NCI-H2081 treated with DMSO at 0.1 percent for 48 hours (cell line): ENCODE measurements at places on chromosomes 4 and X.

- DNase-seq: no peak
Measured at GRCh38 chrX:42248226-42248625, 324.9 kb upstream of the CASK start.

GRCh38 chr4:29467044-29467717 lies 1253.0 kb upstream of the PCDH7 start:
- no peak for DNase-seq

GRCh38 chrX:133638285-133638684 lies 223.0 kb upstream of the GPC4 start:
- no peak for DNase-seq

- DNase-seq: no peak
Measured at GRCh38 chr4:87087420-87087819, 133.0 kb downstream of the KLHL8 start.

- no peak for DNase-seq
Measured at GRCh38 chrX:12948495-12948894, 26.4 kb upstream of the TMSB4X start.

GRCh38 chr4:154399259-154399974 lies 92.2 kb downstream of the DCHS2 start:
- DNase-seq: no peak

DNA sequence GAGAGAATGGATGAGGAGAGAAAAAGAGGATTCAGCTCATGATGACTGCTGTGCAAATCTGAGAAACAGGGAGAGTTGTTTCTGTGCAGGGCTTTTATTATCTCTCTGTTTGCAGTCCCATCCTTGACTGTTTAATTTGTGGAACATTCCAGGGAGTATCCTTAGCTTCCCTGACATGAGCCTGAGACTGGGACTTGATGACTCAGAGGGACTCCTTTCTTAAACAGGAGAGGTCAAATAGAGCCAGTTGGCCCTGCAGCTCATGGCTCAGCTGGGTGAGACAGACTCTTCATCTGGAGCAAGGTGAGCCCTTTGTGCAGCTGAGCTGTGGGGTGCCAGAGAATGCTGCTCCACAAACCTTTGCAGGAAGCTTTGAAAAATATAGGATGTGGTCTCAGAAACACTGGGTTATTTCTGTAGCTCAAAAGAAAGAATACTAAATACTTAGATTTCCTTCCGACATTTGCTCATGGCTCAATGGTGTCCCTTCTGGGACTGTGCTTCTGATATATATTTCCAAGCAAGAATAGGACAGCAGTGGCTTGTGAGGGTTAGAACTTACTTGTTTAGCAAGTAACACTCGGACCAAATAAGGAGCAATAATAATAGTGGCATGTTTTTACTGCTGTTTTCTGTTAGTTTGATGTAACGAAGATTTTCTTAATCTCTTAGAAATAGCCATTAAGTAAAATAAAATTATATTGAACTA lies 14.5 kb downstream of the ARHGAP24 start:
- no peak for DNase-seq

- DNase-seq: no peak
Measured at GRCh38 chr4:125702406-125702805, 387.7 kb downstream of the FAT4 start.

GRCh38 chr4:101938836-101939235 lies 148.3 kb downstream of the BANK1 start:
- no peak for DNase-seq

DNA sequence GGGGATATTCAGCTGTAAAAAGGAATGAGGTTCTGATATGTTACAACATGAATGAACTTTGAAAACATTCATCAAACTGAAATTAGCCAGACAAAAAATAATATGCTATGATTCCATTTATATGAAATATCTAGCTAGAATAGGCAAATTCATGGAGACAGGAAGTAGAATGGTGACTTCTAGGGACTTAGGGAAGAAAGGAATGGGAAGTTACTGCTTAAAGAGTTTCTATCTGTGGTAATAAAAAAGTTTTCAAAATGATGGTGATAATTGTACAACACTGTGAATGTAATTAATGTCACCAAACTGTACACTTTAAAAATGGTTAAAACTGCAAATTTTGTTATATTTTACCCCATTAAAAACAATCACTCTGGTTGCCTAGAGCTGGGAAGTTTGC lies 30.2 kb downstream of the SMIM14 start:
- DNase-seq: no peak

GRCh38 chr4:28886934-28887333 lies 1833.2 kb upstream of the PCDH7 start:
- DNase-seq: no peak

DNA sequence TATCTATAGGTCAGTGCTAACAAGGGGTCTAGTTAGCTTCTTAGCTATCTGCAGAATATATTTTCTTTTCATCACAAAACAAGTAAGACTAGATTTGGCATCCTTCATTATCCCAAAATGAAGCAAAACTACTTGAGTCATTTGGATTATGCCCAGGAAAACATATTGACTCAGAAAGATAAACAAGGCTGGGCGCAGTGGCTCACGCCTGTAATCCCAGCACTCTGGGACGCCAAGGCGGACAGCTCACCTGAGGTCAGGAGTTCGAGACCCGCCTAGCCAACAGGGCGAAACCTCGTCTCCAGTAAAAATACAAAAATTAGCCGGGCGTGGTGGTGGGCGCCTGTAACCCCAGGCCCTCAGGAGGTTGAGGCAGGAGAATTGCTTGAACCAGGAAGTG lies 18.0 kb upstream of the MND1 start:
- no peak for DNase-seq

- DNase-seq: no peak
Measured at GRCh38 chr4:108954880-108955279, 192.0 kb upstream of the ETNPPL start.

DNA sequence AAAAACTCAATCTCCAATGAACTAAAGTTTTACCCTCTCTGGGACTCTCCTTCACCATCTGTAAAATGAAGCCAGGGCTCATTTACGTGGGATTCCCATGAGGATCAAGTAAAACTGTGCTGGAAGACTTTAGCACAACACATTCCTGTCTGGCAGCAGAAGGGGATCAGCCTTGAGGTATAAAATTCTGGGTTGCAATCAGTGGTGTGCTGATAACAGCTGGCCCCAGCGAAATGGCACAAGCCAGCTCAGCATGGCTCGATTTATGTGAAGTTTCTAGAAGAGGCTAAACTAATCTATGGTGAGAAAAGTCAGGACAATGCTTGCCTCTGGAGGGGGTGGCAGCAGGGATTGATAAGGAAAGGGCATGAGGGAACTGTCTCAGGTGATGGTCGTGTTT lies 28.4 kb downstream of the ZNF630 start:
- no peak for DNase-seq

- no peak for DNase-seq
Measured at GRCh38 chr4:31968842-31969241, 1248.7 kb downstream of the PCDH7 start.

DNA sequence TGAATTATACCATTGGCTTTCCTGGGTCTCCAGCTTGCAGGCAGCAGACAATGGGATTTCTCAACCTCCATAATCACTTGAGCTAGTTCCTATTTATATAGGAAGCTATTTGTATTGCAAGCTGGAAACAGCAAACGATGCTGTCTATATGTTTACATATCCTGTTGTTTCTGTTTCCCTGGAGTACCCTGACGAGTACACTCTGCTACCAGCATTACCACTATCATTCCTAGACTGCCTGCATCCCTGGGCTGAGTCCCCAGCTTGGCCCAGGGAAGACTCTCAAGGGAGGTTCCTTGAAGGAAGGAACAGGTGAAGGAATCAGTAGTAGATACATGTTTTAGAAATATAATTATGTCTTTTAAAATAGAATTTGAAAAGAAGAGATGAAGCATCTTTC lies 81.4 kb downstream of the EVC2 start:
- no peak for DNase-seq

DNA sequence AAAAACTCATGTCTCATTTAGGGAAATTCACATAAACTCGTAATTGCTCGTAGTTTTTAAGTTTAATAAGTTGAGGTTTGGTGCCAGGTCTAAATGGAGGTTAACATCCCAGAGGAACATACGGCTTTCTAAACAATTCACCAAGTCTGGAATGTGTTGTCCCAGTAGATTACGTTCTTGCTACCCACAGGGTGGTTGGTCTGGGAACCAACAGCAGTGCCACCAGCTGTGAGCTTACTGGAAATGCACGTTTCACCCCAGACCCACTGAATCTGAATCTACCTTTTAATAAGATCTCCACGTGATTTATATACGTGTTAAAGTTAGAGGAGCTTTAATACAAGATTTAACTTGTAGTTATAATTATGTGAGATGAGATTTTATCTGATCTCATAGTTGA lies 134.3 kb downstream of the BMPR1B start:
- no peak for DNase-seq

DNA sequence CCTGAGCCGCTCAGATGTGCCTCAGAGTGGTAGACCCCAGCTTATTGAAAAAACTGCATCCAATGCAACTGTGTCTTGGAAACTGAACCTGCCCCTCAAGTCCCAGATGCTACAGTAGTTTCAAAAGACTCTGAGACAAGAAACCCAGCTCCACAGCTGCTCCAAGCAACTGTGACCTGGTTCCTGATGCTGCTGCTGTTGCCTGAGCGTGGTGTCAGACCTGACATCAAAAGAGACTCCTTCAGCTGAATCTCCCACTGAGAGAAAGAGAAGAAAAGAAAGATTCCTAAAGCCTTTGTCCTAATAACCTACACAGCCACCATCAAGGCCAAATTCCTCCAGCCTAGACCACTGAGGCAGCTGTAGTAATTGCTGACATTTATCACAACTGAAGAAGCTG lies 630.1 kb downstream of the STIM2 start:
- DNase-seq: no peak

DNA sequence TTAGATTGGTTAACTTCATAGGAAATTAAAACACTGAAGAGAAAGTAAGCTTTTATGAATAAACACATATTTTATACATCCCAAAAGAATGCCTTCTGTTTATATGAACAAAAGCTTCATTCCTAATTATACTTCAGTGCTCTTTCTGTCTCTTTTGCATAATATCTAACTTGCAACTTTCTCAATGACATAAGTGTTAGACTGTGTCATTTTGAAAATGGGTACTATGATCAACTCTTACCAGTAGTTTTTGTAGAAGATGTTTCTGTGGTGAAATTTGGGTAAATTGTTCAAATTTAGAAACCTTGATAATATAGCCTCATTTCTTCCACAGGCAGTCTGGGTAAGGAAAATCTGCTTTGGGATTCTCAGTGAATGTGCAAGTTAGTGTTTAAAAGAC lies 991.4 kb downstream of the CCSER1 start:
- no peak for DNase-seq

DNA sequence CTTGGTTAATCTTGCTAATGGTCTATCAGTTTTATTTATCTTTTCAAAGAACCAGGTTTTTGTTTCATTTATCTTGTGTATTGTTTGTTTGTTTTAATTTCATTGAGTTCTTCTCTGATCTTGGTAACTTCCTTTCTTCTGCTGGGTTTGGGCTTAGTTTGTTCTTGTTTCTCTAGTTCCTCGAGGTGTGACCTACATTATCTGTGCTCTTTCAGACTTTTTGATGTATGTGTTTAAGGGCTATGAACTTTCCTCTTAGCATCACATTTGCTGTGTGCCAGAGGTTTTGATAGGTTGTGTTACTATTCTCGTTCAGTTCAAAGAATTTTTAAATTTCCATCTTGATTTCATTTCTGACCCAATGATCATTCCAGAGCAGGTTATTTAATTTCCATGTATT lies 365.4 kb upstream of the GATB start:
- no peak for DNase-seq

- DNase-seq: no peak
Measured at GRCh38 chrX:20271730-20272129, 5.0 kb upstream of the RPS6KA3 start.

- no peak for DNase-seq
Measured at GRCh38 chrX:32877592-32877991, 333.8 kb downstream of the DMD start.

GRCh38 chr4:151284534-151285245 lies 7.7 kb downstream of the PRSS48 start:
- DNase-seq: no peak

DNA sequence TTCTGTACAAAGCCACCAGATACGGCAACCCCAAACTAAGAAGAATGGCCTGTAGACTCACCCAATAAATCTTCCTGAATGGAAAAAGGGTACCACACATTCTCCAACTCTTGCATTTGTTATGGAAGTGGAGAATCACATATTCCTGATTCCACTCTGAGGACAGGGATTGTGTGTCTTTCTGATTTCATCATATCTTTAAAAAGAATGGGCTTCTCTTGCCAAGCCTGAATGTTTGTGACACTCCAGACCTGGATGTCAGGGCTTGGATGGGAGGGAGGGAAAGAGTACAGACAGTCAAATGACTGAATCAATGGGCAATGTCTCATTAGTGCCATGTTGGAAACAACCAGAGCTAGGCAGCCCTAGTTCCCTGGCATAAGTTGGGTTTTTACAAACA lies 77.4 kb downstream of the PLAC1 start:
- DNase-seq: no peak
